ENCODE measurements at places on chromosomes 1 and 21.
A peak's percentile ranks its signal among the peaks of the same experiment; 100 is the strongest.

GRCh38 chr21:38905328-38905727, 99.6 kb downstream of the ETS2 start:
- no peak for DNase-seq

DNA sequence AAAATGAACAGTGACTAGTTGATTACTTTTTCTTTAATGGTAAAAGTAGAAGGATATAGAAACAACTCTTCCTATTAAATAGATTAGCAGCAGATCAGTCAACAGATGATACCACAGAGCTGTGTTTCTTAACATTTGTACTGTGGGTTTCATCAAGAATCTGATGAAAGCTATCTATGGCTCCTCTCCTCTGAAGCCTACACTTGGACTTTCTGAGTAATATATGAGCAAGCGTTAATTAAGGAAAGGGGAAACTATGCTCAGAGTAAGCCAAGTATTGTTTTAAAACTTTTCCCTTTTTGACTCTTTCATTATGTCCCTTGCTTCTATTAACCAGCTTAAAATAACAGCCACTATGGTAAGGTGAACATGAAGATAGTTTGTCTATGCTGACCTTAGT, 10.8 kb downstream of the ARID4B start:
- no peak for DNase-seq

DNA sequence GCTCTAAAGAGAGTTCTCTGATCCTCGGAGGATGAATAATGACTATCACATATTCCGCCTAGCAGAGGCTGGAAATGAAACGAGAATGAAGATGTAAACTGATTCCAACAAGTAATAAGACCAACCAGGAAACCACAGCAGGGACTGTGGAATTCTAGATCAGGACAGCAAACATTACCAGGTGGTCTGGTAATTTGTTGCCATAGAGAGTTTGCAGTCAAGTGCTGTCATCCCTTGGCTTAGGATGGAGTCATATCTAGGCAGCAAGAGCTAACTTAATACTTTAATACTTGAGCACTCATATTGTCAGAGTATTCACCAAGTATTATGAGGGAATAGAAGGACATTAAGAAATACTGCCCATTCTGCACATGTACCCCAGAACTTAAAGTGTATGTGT, 45.1 kb upstream of the MUTYH start:
- no peak for DNase-seq

- no peak for DNase-seq
Observed at GRCh38 chr1:55526716-55527115, 311.6 kb upstream of the USP24 start.

GRCh38 chr1:210293171-210293607, 35.5 kb upstream of the HHAT start:
- no peak for DNase-seq

DNA sequence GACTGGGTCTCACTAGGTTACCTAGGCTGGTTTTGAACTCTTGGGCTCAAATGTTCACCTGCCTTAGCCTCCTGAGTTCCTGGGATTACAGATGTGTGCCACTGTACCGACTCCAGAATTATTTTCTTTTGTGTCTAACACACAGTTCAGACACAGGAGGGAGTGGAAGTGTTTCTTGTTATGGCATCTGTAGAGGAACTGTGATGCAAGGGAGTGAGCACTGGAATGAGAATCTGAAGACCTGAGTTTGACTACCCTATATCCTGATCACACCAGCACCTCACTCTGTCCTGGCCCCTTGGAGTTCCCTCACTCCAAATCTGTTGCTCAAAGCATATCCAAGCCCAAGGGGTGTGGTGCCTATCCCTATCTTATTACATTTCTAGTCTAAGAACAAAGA, 15.2 kb downstream of the OPTC start:
- DNase-seq = no peak

GRCh38 chr1:7902478-7903085, 38.1 kb downstream of the TNFRSF9 start:
- peak; percentile 52 for DNase-seq

DNA sequence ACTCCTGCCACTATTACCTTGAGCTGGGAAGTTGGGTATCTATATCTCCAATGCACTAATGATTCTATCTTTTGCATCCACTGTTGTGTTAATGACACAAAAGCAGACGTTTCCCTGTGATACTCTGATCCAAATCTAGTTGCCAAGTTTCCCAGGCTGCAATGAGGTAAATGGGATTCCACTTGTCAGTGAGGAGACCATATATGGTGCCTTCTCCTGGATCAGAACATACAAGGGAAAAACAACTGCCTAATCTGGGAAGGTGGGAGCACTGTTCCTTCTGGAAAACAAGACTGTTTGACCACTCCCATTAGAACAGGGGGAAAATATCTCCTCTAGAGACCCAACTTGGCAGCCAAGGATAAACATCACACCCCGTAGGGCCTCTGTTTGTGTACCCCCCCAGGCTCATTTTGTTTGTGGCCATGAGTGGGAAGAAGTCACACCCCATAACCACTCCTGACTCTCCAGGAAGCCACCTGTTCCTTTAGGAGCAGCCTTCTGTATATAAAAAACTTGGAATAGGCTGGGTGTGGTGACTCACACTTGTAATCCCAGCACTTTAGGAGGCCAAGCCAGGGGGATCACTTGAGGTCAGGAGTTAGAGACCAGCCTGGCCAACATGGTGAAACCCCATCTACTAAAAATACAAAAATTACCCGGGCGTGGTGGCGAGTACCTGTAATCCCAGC, 28.5 kb upstream of the SLC6A9 start:
- DNase-seq = no peak
